ENCODE measurements at places on chromosomes 3 and 15.
A peak's percentile ranks its signal among the peaks of the same experiment; 100 is the strongest.

DNA sequence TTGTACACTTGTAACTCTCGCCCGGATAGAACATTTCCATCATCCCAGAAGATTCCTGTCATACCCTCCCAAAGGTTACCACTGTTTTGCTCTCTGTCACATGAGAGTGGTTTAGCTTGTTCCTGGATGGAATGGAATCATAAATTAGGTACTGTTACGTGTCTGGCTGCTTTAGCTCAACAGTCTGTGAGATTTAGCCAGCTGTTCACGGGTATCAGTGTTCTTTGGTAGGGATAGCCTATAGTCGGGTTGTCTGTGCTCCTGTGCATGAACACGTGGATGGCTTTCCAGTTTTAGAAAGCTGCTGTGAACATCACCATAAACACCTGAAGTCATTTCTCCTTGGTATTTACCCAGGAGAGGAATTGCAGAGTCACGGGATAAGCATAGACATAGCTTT lies 58.2 kb upstream of the NR2C2 start:
- no peak for DNase-seq

GRCh38 chr15:91867581-91868026 lies 14.1 kb downstream of the SLCO3A1 start:
- DNase-seq, result no peak

DNA sequence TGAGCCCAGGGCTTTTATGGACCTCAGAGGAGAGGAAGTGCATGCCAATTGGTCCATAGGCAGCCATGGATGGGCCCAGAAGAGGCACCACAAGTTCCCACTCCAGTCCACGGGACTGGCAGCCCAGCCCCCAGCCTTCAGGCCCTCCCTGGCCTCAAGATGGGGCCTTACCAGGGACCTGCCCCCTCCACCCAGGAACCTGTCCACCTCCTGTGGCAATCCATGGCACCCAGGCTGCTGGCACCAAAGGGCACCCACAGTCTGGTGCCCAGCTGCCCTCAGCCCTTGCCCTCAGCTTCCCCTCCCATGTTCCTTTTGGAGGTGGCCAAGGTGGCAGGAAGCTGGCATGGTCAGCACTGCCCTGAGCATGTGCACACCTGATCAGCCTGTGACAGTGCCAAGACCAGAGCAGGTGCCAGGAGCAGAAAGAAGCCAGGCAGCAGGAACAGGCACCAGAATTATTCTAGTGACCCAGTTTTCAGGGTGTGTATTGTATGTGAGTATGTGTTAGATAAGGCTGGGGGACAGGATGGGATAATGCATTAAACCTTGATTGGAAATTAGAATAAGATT lies 415.0 kb downstream of the NTRK3 start:
- DNase-seq, result no peak

GRCh38 chr3:69541711-69542088 lies 155.8 kb upstream of the FRMD4B start:
- peak; percentile 76 for DNase-seq

Data from H1 (cell line).